T-helper 17 cell (primary cell): ENCODE measurements at places on chromosomes 2 and 18. TPM values are rescaled to one million over a fixed set of nuclear protein-coding genes. Genes with fewer than 3 reads are reported as not detected.

USP40 gene
- total RNA-seq: 14.0 TPM

INHA gene
- not detected for total RNA-seq

REG3A gene
- not detected for total RNA-seq

IL1RL2 gene
- total RNA-seq: not detected

KYNU gene
- total RNA-seq: 1.8 TPM

GPC1 gene
- total RNA-seq: 1.5 TPM

SERPINB13 gene
- total RNA-seq: not detected

SERPINB3 gene
- total RNA-seq: not detected

FAHD2B gene
- 16.9 TPM for total RNA-seq

CRYBA2 gene
- total RNA-seq: not detected

SSB gene
- 141 TPM for total RNA-seq

UNC80 gene
- not detected for total RNA-seq

PRSS56 gene
- not detected for total RNA-seq

LYG2 gene
- total RNA-seq: not detected

CXCR1 gene
- not detected for total RNA-seq

MEX3C gene
- total RNA-seq: 71.1 TPM

FAP gene
- total RNA-seq: not detected

CD8B2 gene
- total RNA-seq: not detected

REG1B gene
- total RNA-seq: not detected
